ENCODE measurements at places on chromosomes 12 and 14.

DNA sequence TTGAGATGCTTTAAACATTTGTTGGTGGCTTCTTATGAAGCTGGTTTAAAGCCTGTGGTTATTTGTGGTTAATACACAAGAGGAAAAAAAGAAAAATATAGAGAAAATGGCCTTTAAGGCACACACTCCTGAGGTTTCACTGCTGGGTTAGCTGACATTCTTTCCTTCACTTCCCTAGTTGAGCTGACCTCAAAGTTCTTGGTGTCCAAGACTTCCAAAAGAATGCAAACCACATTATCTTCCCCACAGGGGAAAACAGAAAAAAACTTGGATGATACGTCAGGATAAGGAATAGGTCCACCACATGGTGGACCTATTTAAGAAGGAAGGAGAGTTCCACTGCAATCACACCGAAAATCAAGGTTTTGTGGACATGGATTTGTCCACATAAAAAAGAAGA lies 94.3 kb downstream of the SLC25A21 start:
- no peak for DNase-seq

GRCh38 chr12:2834581-2835491 lies at the start of gene NRIP2:
Gene NRIP2 (minus strand): TSS chr12:2835035. CDS start chr12:2834983, 52 bp downstream.
- peak; percentile 76 for DNase-seq

GRCh38 chr14:23929822-23930294 lies 23.7 kb upstream of the DHRS4 start:
- DNase-seq: peak; percentile 68

DNA sequence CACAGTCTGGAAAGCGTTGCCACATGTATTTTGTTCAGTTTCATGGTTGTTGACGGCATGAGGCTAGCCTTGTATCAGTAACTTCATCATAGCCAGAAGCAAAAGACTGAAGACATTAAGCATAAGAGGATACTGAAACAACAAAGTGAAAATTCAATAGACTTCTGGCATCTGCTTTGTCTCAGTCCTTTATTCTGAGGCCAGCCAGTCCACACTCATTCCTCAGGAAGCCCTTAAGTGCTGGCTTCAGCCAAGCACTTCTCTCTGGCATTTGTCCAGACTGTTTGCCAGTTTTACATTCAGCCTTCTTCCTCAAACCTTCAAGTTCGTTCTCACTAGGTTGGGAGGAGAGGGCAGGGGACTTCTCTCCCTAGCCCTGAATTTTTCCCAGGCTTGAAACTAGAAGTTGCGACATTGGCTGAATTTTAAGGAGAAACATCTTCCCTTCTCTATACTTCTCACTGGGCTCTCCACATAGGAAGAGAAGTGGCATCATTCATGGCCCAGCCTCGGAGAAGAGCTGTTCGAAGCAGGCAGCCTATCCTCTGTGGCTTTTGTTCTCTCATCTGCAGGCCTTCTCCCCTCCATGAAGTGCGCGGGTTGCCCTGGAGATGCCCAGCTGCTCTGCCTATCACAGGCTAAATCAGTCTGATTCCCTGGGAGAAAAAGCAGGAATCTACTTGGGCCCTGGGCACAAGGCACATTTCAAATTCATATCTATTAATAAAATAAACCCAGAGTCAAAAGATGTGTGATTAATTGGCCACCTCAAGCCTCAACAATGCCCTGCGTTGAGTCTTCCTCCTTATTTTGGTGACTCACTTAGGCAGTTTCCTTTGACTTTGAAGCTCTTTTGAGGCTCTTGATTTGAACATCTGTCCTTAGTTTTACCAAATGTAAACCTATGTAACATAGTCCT lies 130.9 kb upstream of the PLEKHA5 start:
- DNase-seq: peak; percentile 60

DNA sequence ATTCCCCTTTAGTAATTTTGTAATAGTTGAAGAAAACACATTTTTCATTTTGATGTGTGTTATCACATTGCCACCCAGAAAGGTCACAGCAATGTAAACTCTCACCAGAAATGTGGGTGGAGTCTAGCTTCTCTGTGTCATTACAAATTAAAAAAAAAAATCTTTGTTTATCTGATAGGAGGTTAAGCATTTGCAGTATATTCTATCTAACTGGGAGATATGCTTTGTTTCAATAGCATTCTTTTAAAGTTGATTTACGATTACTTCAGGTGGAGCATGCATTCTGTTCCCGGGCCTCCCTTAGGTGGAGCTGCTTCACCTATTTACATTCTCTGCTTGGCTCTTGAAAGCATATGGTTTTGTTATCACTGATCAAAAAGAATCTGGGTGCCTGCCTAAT lies 7.8 kb downstream of the ADIPOR2 start:
- DNase-seq: no peak
